Left ventricle myocardium superior (tissue), 1 donor: ENCODE measurements at places on chromosomes 2 and 18. TPM values are rescaled to one million over a fixed set of nuclear protein-coding genes. Genes with fewer than 3 reads are reported as not detected.

IL37 gene
- not detected for total RNA-seq

SLC35F5 gene
- total RNA-seq, result 56.2 TPM

- no peak for DNase-seq
Measured at GRCh38 chr2:43475922-43476321, 119.9 kb downstream of the THADA start.

GRCh38 chr2:181268174-181268867 lies 188.9 kb upstream of the ITGA4 start:
- DNase-seq, result no peak

GRCh38 chr2:73283545-73284295 lies 558 bp downstream of the FBXO41 start:
- no peak for DNase-seq

ANKRD29 gene
- total RNA-seq, result 9.8 TPM

DNA sequence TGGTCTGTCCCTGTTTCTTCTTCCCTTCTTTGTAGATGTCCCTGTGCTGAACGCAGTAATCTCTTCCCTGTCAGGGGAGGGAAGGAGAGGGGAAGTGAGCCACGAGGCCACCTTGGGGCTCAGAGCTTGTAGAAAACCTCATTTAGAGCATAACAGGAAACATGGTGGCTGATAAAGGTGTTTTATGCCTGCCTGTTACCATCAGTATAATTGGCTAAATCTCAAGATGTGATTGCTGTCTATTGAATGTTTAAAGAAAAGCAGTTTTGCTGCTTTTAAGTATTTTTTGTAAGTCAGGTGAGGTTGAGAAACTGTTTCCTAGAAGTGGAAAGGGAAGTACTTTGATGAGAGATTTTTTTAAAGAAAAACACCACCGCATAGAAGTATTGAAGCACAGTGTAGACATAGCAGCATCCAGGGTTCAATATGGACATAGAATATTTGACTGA lies 59.7 kb upstream of the PDK1 start:
- DNase-seq, result no peak

GRCh38 chr2:46737577-46737976 lies 178.0 kb downstream of the MCFD2 start:
- DNase-seq, result no peak

DNA sequence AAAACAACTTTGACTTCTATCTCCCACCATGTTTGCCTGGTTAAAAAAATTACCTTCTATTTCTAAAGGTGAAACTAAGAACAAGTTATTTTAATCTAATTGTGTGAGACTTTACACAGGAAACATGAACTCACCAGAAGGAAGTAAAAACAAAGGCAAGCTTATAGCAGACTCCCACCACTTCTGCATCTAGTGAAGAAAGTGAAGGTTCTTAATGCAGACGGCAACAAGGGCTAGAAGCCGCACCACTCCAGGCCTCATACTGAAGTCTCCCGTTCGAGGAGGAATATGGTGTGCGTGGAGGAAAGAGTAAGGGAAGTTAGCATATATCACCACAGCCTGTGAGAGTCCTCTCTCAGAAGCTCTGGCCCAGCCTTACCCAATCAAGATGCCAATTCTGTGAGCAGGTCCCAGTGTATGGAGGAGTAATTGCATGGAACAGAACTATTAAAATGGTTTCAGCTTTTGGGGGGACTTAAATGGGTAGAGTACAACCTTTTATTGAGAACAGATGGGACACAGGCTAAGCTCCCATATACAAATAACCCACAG lies 958.7 kb downstream of the BCL11A start:
- no peak for DNase-seq

GRCh38 chr18:58640891-58641610 lies 12.2 kb upstream of the ALPK2 start:
- no peak for DNase-seq

GRCh38 chr2:63846487-63846886 lies 4.8 kb downstream of the UGP2 start:
- no peak for DNase-seq

- DNase-seq, result no peak
Measured at GRCh38 chr2:165357758-165358157, 111.7 kb upstream of the CSRNP3 start.

GRCh38 chr2:120927265-120927628 lies 191.6 kb downstream of the GLI2 start:
- no peak for DNase-seq

ANKRD62 gene
- total RNA-seq, result not detected

GRCh38 chr2:12694990-12695774 lies 21.6 kb upstream of the TRIB2 start:
- no peak for DNase-seq
